ENCODE measurements at places on chromosomes 6 and 20.
A peak's percentile ranks its signal among the peaks of the same experiment; 100 is the strongest.

DNA sequence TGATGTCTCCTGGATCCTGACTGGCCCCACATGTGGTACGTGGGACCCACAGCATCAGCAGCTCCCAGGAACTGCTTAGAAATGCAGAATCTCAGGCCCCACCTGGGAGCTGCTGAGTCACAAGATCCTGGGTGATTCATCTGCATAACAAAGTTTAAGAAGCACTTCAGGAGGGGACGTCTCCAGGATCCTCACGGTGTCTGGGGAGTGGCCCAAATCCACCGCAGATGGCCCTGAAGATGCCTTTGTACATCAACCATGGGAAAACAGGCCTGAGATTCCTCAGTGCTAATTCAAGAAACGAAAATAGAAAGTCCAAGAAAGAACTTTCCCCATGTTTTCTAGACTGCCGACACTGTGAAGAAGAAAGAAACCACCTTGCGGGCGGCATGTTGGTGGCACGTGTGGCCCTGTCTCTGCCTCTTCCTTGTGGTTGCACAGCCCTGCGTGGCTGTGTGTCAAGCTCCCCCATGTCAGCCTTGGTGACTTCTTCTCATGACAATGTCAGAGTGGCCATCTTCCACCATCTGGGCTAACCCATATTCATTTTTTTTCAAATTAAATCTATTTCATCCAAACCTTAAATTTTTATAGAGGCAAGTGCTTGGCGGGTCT is 26.1 kb downstream of the RRBP1 start:
- no peak for DNase-seq

DNA sequence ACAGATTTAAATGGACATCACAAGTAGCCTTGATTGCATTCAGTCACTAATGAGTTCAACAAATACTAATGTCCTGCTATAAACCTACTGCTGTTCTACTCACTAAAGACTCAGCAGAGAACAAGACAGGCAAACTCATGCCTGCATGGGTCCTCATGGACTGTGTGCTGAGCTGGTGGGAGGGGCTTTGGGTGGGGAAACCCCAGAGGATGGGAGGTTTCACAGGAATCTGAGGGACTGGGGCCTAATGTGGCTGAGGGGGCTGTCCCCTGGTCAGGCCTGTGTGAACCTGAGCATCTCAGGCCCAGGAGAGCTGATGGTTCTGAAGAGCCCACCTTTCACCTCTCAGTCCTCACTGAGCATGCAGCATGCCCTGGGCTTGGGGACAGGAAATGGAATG is 1.4 kb downstream of the CST8 start:
- DNase-seq, result no peak

DNA sequence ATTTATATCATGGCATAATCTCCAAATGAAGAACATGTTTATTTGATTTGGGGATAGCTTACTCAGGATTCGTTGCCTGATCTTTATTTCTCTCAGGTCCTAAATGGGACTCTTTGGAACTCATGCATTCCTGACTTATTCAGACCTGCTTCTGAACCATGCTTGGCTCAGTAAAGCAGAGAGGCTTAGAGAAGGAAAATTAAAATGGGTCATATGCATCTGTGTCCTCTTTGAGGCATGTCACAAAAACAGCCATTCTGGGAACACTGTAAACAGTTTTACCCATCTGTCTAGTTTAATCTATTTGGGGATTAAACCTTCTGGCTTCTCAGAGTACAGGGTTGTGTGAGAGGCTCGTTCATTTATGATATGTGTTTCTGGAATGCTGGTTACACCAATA is 1017.3 kb downstream of the KIF16B start:
- DNase-seq, result peak; percentile 40

GRCh38 chr6:46380152-46380807 is 111.0 kb downstream of the RCAN2 start:
- DNase-seq, result no peak

DNA sequence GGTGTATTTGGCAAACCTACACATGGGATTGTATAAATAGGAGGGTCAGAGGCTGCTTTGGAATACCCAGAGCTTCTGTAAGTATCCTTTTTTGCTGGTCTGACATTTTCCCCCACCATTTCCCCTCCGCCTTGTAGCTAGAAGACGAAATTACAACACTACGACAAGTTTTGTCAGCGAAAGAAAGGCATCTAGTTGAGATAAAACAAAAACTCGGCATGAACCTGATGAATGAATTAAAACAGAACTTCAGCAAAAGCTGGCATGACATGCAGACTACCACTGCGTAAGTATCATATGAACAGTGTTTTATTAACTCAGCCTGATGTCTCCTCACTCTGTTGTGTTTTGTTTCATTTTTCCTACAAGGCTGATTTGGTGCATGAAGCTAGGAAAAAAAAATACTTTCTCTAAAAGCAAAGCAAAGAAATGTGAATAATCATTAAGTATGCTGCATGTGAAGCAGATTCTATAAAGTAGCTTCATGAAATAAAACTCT is 72.7 kb downstream of the HDDC2 start:
- DNase-seq, result no peak

DNA sequence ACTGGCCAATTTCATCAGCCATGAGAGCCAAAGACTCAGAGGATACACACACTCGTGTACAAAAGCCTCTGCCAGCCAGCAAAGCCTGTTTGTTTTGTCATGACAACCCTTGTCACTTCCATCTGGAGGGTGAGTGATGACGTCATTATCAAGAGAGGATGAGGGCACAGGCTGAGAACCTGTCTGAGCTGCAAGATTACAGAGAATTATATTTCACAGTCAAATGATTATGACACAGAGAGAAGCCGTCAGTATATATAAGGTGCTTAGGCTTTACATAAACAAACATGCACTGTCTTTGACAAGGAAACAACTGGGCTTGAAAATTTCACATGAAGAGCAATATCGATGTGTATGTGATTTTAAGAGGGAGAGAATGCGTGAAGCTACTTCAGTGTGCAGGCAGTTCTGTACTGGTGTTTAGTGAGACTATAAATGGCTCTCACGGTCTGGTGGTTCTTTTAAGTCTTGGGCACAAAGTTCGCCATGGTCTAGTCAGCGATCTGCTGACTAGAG is 36.5 kb upstream of the BCLAF1 start:
- no peak for DNase-seq

GRCh38 chr6:135853227-135853626 is 1.7 kb downstream of the PDE7B start:
- DNase-seq, result peak; percentile 57

DNA sequence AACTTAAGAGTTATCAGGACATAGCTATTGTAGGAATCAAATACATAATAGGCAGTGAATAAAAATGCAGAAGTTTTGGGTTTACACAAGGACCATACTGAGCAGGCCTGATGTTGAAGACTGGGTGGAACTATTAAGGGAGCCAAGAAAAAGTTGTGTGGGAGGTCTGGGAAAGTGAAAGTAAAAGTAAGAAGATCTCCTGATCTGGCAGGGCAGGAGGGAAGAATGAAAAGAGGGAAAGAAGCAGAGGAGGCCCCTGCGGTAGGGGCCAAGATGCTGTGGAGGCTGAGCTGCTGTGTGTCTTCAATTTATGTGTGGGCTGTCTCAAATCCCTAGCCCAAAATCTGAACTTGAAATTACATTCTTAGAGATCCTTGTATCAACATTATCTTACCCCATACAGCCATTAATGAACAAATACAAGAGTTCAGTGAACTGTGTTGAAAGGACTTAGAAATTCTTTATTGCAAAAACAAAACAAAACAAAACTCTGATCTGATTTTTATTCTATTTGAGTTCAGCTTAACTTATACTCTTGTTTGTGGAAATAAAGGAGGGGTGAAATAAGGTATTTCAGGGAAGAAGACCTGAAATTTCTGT is 1183.8 kb downstream of the HACE1 start:
- DNase-seq, result no peak

- no peak for DNase-seq
Observed at GRCh38 chr6:156839129-156839528, 62.0 kb downstream of the ARID1B start.

DNA sequence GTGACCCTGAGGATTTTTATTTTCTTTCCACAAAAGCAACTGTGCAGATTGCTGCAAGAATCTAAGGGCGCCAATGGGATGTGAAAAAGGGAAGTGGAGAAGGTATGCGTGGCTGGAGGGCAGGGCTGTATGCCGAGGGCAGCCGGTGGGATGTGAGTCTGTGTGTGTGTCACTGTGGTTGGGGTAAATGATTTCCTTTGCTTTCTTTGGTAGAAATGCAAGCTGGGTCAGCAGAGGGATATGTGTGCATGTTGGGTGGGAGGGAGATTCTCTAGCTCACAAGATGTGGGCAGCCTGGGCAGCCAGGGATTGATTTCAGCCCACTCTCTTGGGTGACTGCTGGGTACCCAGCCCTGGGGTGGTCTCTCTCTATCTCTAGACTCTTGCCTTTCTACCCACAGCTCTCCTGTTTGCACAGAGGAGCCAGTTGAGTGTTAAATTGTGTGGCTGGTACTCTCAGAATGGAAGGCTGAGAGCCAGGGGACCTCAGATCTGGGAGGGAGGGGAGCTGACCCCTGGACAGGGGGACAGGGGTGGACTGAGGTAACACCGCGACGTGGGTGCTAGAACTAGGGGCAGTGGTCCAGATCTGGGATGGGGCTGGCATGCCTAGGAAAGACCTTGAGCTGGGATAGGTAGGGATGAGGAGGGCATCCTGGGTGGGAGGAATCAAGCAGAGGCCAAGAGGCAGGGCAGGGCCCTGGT is 136.8 kb upstream of the RNF24 start:
- DNase-seq, result peak; percentile 71

DNA sequence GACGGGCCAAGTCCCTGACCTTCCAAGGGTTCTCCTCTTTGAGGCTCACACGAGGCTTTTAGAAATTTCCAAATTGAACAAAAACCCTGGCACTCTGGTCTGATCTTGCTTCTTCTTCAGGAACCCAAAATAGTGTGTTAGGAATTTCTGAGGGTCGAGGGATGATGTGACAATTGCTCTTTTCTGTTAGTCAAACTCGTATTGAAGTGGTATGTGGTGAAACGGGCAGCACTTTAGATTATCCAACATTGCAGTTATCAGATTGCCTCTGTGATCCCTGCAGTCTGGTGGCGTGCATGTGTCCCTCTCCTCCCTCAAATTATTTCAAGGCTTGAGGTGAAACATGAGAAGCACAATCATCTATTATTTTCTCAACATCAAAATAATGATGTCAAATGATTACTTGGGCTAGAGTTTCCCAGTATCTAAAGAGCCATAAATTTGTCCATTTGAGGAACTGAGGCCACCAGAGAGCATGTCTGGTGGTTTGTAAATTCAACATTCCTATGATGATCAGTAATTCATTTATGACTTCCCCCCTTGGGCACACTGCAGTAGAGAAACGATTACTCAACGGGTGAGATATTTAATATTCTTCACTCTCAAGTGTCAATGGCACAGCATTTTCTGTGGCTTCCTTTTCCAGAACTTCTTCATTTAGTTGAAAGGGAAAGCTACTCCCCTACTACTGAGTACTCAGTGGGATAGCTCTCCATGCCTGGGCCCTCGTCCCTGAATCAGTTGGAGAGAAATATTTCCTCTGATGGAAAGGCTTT is 308.6 kb upstream of the MAP3K7 start:
- DNase-seq, result peak; percentile 5

DNA sequence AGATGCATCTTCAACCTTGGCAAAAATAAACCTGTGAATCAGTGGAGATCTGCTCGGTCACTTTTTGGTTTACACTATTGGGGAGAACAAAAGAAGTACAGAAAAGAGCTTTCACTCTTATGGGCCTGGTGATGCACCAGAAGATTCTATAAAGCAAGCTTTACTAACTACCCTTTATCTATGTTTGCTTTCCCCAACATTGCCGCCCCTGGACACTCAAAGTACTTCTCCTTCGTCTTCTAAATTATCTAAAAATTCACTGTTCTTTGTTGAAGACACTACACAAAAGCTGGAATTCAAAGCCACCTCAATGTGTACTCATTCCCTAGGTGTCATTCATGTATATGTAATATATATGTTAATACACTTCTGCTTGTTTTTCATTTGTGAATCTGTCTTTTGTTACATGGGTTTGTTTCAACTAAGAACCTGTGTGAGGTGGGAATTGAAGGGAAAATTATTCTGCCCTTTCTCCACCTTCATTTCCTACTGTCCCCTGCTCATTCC is 97.9 kb upstream of the BTN3A2 start:
- DNase-seq, result no peak
